ENCODE measurements at places on chromosomes 3 and 15.

DNA sequence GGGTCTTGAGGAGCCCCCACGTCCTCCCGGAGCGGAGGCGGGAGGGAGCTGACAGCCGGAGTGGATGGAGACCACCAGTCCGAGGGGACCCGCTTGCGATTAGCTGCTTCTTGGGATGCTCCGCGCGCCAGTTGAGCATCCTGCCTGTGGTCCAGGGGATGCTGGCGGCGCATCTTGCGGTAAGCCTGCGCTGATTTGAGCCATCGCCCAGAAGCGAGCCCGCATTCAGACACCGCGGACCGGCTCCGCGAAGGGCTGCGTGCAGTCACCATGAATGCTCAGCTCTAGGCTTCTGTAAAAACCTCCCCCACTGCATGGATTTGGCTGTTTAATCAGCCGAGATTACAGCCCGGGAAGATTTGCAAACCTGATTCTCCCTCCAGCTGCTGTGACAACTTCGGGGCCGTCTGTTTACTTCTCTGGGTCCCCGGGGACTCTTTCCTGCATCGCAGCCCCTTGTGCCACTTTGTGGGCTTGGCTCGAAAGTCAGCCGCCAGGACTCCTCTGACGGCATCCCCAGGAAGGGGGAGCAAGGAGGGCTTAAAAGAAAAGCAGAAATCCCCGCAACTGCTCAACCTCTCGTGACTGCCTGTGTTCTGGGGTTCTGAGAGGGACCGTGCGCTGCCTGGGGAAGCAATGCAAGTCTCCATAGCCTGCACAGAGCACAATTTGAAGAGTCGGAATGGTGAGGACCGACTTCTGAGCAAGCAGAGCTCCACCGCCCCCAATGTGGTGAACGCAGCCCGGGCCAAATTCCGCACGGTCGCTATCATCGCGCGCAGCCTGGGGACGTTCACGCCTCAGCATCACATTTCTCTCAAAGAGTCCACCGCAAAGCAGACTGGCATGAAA lies 171.1 kb downstream of the KCNAB1 start:
- no peak for DNase-seq

- DNase-seq: no peak
Observed at GRCh38 chr3:39104961-39105686, 2.3 kb downstream of the GORASP1 start.

DNA sequence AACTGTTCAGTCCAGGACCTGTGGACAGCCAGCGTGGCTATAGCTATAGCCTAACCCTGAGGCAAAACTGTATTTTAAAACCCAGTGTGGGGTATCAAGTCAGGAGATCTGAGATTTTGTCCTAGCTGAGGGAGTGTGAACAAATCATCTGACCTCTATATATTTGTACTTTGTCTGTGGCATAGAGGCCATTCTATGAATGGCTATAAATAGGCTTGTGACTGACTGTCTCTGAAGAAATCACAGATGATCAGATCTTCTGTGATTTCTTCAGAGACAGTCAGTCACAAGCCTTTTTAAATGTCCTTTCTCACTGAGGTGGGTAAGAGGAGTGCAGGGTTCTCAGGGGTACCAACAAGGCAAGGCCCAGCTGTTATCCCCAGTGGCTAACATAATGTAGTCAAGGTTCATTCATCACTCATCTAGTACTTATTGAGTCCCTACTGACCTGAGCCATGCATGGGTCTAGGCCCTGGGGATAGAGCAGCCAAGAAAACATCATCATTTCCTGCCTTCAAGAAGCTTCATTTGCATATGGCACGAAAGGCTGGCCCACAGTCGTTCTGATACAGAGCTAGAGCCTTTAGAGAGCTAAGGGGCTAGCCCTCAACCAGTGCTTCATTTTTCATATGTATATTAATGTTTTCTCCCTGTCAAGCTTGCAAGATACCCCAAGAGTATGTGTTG lies 53.3 kb downstream of the TIPARP start:
- DNase-seq: no peak

DNA sequence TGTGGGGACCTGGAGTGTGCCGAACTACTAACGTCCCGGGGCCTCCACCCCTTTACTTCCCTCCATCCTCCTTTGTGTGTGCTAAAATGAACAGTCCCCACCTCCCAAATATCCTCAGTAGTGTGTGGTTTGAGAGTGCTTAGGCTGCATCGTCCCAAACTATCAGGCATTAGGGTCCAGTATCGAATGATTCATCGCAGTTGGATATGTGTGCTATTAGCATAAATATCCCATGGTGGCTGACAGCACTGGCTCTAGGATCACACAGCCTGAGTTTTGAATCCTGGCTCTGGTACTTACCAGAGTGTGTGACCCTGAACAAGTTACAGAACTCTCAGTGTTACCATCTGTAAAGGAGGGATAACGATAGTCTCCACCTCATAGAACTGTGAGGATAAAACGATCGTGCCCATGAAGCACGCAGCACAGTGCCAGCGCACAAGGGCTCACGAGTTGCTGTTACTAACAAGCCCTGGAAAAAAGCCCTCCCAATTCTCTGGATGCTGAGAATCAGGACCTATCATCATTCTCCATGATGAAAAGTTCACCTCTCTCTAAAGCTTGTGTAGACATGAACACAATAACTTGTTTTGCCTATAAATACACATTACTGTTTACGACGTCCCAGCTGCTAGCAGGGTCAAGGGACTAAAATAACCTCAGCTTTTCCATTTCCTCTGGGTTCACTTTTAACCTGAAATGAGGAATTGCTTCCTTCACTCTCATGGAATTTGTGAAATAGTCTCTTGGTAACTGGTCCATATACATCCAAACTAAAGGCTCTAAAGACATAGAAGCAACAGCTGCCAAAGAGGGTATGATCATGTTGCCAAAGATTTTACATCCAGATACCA lies 51.0 kb downstream of the VGLL4 start:
- no peak for DNase-seq

GRCh38 chr3:100149130-100149529 lies 34.8 kb upstream of the FILIP1L start:
- DNase-seq: no peak

DNA sequence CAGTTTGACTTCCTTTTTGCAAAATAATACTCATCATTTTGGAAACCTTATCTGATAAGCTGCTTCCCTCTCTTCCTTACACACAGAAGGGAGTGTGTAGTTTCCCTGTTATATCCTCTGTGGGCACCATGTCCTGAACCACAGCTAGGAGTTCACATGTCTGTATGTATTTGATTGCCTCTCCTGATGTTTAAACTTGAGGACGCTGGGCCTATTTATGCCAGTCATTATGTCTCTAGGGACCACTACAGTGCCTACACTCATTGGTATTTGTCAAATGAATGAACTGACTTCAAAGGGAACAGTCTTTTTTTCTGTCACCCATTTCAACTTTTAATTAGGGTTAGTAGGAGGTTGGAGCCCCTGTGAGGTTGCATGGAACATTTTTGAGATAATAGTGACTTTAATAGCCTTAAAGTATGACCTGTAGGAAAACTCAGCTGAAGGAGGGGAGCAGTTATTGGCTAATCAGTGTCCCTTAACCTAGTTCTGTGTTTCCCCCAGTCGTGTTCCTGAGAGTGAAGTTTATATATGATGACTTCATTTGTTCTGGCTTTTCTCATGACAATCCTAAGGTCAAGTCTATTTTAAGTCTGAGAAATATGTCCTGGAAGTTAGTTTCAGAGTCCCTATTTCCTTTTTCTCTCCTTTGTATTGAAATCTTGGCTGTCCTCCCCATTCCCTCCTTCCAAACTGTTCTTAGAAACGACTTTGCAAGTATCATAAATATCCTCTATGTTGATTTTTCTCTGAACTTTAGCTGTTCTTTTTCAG lies 28.9 kb downstream of the PDE8A start:
- no peak for DNase-seq

- no peak for DNase-seq
Observed at GRCh38 chr3:12194209-12194608, 35.5 kb upstream of the TIMP4 start.

DNA sequence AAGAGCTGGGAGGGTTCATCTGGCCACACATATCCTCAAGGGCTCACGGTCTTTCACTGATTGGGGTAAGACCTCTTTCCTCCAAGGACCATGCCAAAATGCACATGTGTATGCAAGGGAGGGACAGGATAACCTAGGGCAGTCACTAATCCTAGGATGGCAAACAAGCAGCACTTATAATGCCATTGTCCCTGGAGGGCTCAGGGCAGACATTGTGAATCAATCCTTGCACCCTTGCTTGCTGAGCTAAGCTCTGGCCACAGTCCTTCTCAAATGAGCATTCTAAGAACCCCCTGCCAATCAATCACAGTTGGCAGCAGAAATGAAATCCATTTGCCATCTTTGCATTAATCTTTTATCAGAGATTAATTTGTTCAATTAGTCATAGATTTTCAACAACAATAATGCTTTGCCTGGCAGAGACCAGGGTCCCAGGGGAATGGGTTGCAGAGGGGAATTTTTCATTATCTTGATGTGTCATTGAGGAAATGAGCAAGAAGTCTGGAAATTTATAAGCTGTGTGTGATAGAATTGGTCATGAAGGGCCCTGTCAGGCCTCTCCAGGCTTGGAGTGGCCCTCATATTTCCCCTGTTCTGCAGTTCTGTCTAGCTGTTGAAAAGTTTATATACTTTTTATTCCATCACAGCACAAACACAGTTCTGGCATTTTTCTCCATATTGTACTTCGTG lies 57.2 kb upstream of the KY start:
- no peak for DNase-seq

DNA sequence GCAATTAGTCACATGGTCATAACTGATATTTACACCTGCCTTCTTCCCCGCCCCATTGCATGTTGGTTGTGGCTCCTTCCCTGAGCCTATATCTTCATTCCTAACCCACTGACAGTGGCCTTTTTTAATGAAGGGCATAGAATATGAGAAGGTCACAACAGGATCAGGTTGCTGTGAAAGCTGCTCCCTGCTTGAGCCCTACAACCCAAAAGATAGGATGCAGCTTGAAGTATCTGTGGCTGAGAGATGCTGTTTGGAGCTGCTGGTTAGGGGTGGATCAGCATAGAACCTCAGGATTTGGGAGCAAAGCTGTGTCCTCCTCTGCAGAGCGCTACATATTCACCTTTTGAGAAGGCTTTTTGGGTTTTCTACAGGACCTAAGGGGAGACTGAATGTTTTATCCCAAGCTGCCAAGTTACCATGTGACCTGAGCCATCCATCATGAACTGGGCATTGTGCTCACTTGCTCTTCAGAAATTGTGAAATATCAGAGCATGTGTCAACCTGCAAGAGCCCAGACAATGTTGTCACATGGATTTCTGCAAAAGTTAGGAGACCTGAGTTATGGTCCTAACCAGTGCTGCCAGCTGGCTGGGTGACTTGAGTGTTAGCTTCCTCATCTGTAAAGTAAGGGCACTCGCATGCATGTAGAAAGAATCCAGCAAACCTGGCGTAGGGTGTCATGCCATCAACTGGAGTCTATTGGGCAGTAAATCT lies 49.8 kb upstream of the ARL8B start:
- DNase-seq: no peak

DNA sequence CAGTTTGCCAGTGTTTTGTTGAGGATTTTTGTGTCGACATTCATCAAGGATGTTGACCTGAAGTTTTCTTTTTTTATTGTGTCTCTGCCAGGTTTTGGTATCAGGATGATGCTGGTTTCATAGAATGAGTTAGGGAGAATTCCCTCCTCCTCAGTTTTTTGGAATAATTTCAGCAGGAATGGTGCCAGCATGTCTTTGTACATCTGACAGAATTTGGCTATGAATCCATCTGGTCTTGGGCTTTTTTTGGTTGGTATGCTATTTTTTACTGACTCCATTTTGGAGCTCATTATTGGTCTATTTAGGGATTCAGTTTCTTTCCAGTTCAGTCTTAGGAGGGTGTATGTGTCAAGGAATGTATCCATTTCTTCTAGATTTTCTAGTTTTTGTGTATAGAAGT lies 320.0 kb upstream of the PPP2R3A start:
- no peak for DNase-seq

- no peak for DNase-seq
Observed at GRCh38 chr3:142433110-142433509, 14.7 kb downstream of the XRN1 start.

GRCh38 chr3:25430287-25430934 lies 2.3 kb downstream of the RARB start:
- DNase-seq: no peak

- no peak for DNase-seq
Observed at GRCh38 chr3:117255736-117256135, 546.2 kb downstream of the TUSC7 start.

DNA sequence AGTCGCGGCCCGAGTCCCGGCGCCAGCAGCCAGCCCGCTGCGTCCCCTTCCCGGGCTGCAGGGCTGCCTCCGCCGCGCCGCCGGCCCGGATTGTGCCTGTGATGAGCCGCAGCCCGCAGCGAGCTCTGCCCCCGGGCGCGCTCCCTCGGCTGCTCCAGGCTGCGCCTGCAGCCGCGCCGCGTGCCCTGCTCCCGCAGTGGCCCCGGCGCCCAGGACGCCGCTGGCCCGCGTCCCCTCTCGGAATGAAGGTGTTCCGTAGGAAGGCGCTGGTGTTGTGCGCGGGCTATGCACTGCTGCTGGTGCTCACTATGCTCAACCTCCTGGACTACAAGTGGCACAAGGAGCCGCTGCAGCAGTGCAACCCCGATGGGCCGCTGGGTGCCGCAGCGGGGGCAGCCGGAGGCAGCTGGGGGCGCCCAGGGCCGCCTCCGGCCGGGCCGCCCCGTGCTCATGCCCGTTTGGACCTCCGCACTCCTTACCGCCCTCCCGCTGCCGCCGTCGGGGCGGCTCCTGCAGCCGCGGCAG lies 1.2 kb downstream of the CHST2 start:
- DNase-seq: peak; percentile 15

DNA sequence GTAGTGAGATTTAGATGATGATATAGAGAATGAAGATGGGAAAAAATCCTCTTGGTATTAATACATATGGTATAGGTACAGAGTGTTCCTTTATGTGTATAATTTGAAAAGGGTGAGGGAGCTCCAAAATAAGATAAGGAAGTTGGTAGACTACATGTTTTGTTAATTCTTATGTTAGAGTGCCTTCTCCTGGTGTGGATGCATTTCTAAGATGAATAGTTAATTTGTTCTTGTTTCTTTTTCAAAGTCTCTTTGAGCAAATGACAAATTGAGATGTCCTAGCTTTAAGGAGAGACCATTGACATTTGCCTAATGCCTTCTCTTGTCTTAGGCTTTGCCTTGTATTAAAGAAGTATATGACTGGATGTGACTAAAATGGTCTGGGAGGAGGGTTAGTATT lies 34.1 kb downstream of the AKAP13 start:
- no peak for DNase-seq

GRCh38 chr15:35545316-35545823 lies 595 bp downstream of the DPH6 start:
- peak; percentile 7 for DNase-seq

GRCh38 chr3:147945968-147946519 lies 536.9 kb downstream of the ZIC1 start:
- no peak for DNase-seq

- DNase-seq: no peak
Observed at GRCh38 chr3:113437411-113437810, 3.9 kb downstream of the CFAP44 start.

DNA sequence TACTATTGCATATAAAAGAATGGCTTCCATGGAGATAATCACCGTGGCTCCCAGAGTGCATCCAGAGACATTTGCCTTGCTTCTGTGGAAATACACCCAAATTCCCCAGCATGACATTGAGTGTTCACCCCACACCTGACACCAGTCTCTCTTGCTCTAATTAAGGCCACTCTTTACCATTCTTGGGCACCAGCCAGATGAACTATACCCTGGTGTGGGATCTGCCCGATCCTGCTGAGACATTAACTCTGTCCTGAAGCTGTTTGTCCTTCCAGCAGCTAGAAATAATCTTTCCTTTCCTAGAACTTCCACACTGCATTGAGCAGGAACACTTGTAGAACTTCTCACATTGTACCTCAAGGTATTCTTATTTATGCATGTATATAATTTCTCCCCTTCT lies 105.2 kb downstream of the LPP start:
- DNase-seq: no peak

Data from stimulated activated CD8-positive, alpha-beta memory T cell treated with anti-CD3 and anti-CD28 coated beads, Interleukin-15, amount 100 ng/mL, for 24 hours (primary cell).